ENCODE measurements at places on chromosomes 12 and 14.

DNA sequence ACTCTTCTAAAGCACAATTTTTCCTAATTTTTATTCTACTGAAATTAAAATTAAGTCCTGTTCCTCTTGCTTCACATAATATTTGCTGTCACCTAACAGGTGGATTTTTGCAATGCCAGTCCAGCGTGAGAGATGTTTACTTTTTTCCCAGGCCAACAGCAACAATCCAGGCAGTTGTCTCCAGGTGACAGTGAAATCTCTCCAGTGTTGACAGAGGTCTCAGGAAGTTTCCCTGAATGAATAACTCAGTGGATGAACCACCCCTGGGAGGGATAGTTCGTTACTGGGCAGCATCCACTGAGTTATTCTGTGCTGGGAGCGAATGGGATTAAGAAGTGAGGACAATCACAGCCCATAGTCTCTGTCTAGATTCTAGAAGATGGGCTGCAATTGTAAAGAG, 7.1 kb upstream of the NT5DC3 start:
- no peak for DNase-seq

DNA sequence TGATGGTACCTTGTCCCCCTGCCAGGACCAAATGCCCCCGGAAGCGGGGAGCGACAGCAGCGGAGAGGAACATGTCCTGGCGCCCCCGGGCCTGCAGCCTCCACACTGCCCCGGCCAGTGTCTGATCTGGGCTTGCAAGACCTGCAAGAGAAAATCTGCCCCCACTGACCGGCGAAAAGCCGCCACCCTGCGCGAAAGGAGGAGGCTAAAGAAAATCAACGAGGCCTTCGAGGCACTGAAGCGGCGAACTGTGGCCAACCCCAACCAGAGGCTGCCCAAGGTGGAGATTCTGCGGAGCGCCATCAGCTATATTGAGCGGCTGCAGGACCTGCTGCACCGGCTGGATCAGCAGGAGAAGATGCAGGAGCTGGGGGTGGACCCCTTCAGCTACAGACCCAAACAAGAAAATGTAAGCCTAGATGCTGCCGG, 410 bp downstream of the MYF6 start:
- DNase-seq = no peak

DNA sequence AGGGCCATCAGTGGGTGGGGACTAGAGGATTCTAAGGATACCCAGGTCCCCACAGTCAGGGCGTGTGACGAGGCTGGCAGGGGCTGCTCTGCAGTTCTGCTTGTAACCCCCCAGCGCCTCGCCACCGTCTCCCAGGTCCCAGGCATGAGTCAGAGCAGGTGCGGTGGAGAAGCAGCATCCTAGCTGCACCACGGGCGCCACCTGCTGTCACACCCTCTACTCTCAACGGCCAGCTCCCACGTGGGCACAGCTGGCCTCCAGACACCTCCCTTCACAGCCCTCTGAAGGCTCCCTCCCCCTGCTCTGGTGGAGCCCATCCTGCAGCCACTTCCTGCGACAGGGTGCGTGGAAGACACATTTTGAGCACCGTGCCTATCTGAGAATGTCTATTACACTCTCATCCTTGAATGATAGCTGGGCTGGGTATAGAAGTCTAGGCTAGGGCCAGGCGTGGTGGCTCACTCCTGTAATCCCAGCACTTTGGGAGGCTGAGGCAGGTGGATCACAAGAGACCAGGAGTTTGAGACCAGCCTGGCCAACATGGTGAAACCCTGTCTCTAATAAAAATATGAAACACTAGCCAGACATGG, 6.9 kb upstream of the NUDT14 start:
- DNase-seq = no peak

GRCh38 chr12:6070472-6071257, 53.8 kb downstream of the VWF start:
- no peak for DNase-seq

DNA sequence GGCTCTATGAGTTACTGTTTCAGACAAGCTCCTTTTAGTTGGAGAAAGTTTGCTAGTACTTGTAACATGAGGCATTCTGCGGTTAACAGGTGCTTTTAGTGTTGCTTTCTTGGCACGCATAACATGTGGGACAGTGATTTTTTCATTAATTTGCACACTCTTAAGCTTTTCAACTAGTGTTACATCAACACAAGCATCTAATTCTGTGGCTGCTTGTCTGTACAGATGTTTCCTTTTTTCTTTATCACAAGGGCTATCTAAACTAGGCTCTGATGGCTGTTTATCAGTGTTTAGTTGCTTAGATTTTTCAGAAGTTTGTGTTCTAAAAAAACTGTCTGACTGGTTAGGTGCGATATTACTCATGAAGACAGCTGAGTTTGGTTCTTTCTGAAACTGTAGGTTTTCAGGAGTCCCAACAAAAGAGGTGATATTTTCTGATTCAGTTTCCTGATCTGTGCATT, 120.1 kb downstream of the RALGAPA1 start:
- no peak for DNase-seq

Measured in D721Med (cell line).